GM10248 (cell line): ENCODE measurements at places on chromosomes 6 and 20.
A peak's percentile ranks its signal among the peaks of the same experiment; 100 is the strongest.

DNA sequence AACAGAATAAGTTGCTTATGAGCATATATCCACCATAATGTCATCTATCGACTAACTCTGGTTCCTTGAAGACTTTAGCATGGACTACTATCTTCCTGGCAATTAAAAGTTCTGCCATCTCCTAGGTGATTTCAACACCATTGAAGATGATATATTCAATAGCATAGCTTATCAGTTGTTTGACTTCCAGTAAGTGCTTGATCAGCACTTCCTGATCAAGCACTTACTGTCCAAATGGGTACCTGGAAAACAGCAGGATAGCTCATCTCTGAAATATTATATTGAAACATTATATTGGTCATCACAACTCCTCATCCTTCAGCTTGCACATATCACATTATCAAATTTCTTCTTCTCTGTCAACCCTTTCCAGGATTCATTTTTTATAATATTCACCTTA lies 75.5 kb upstream of the HMGCLL1 start:
- no peak for DNase-seq

GRCh38 chr6:125751334-125751916 lies 2.0 kb downstream of the HEY2 start:
- no peak for DNase-seq

DNA sequence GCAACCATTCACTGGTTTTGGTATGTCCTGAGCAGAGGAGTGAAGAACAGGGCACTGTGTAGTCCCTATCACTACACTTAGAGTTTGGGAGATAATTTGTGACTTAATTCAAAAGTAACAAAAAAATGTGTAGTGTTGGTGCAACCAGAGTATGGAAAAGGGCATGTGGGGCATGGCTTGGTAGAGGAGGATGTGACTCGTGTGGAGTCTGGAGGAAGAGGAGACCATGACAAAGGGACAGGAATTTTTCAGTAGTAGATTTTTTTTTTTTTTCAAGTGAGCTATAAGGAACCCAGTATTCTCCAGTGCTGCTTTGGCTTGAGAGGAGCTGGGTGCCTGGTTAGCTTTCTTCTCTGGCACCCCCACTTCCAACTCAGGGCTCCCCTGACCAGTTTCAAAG lies 5.1 kb downstream of the MTRES1 start:
- DNase-seq = no peak

- peak; percentile 65 for DNase-seq
These were observed 70.0 kb downstream of the SNX5 start for GRCh38 chr20:17898548-17898994.

- DNase-seq = no peak
These were observed 29.7 kb upstream of the FAM50B start for GRCh38 chr6:3819161-3820110.

DNA sequence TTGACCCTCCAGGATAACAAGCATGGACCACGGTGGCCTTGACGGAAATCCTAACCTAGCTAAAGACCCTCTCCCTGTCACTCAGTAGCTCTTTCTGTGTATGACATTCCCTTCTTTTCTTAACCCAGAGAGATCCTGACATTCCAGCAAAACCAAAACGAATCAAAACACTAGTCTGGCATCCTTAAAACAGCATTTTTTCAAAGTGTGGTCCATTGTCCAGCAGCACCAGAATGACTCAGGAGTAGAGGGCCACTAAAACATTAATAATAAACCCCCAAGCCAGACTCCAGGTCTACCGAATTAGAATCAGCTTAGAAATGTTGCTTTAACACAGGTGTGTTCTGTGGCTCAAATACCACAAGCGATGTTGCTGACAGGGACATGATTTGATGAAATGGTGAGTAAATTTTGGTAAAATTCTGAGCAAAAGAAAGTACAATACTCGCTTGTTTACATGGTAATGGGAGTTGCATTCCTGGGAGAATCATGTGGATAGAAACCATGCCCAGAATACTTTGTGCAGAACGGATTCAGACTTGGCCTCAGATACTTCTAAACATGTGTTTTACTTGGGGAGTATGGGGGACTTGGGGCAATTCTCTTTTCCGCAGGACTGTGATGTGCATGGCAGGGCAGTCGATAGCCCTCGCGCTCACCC lies 174.2 kb upstream of the KCNG1 start:
- no peak for DNase-seq

GRCh38 chr20:41432746-41433145 lies 66.1 kb upstream of the EMILIN3 start:
- DNase-seq = peak; percentile 33

DNA sequence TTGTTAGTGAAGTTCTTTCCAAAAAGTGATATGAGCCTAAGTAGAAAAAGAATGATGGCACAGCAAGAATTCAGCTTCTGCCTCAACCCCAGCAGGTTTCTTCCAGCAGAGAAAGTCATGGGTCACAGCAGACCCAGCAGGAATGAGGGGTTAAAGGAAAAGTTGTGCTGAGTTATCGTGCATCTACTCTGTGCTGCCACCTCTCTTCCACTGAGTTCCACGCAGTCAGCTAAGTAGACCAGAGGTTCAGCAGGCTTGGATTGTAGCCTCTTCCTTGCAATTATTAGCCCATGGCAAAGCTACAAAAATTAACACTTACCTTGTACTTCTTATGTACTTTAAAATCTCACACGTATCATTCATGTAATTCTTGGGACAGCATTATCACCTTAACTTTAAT lies 510.8 kb downstream of the PTPRT start:
- no peak for DNase-seq

DNA sequence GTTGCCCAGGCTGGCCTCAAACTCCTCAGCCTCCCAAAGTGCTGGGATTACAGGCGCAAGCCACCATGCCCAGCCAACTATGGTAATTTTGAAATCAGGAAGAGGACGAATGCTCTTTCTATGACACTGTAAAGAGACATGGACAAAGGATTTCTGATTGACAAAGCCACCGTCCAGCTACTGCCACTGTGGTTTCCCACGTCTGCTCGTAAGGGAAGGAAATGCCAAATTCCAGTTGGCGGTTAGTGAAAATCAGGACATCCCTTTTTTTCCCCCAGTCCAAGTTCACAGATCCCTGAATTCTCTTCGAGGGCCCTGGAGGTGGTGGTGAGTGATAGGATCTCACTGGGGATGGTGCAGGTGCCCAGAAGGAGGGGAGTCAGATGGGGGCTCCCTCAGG lies 31.2 kb downstream of the SNAI1 start:
- DNase-seq = no peak

GRCh38 chr20:3686867-3687321 lies 5.1 kb upstream of the ADAM33 start:
- DNase-seq = no peak
